ENCODE measurements at places on chromosomes 6 and 20. TPM values are rescaled to one million over a fixed set of nuclear protein-coding genes. Genes with fewer than 3 reads are reported as not detected.

Gene FOXC1
- total RNA-seq: 2.7 TPM

Gene ECT2L
- total RNA-seq: 0.27 TPM

Gene SLC35F1
- total RNA-seq: not detected

Gene MCHR2
- not detected for total RNA-seq

Gene GHRH
- total RNA-seq: not detected

Gene PPP1R14C
- 6.6 TPM for total RNA-seq

Gene CTCFL
- not detected for total RNA-seq

Gene XKR7
- 0.38 TPM for total RNA-seq

Gene CFAP61
- total RNA-seq: not detected

Gene ASCC3
- total RNA-seq: 43.6 TPM

Gene CNR1
- total RNA-seq: 2.8 TPM
